AG08396 (cell line): ENCODE measurements at places on chromosomes 4 and X.

DNA sequence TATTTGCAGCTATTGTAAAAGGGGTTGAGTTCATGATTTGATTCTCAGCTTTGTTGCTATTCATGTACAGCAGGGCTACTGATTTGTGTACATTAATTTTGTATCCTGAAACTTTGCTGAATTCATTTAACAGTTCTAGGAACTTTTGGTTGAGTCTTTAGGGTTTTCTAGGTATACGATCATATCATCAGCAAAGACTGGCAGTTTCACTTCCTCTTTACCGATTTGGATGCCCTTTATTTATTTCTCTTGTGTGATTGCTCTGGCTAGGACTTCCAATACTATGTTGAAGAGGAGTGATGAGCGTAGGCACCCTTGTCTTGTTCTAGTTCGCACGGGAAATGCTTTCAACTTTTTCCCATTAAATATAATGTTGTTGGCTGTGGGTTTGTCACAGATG, 48.1 kb downstream of the NPY1R start:
- no peak for DNase-seq

GRCh38 chrX:97551821-97552220, 668.1 kb downstream of the RPA4 start:
- no peak for DNase-seq

GRCh38 chrX:129651756-129652564, 2.8 kb downstream of the APLN start:
- no peak for DNase-seq

- DNase-seq: no peak
Observed at GRCh38 chrX:21295246-21295820, 78.9 kb upstream of the CNKSR2 start.

GRCh38 chr4:57163530-57164459, 53.6 kb upstream of the IGFBP7 start:
- peak; percentile 87 for DNase-seq

- peak; percentile 65 for DNase-seq
Observed at GRCh38 chr4:142817442-142817841, 28.7 kb downstream of the INPP4B start.

- DNase-seq: no peak
Observed at GRCh38 chr4:165384598-165384997, 5.8 kb downstream of the CPE start.
